ENCODE measurements at places on chromosomes 11 and 22. TPM values are rescaled to one million over a fixed set of nuclear protein-coding genes. Genes with fewer than 3 reads are reported as not detected.

The CSTPP1 gene
- 26.0 TPM for total RNA-seq

The NAALAD2 gene
- 2.7 TPM for total RNA-seq

The MYBPC3 gene
- not detected for total RNA-seq

The TPBGL gene
- 0.51 TPM for total RNA-seq

The GAL3ST3 gene
- not detected for total RNA-seq

The FAM180B gene
- total RNA-seq = 1.3 TPM

The OOSP4A gene
- not detected for total RNA-seq
